ENCODE measurements at places on chromosomes 13 and 19. TPM values are rescaled to one million over a fixed set of nuclear protein-coding genes. Genes with fewer than 3 reads are reported as not detected.

Gene BEST2
- total RNA-seq, result not detected

Gene LILRA1
- total RNA-seq, result not detected

Gene ADM5
- total RNA-seq, result 0.59 TPM

Gene CYP4F8
- total RNA-seq, result not detected

Gene NLRP11
- total RNA-seq, result 0.21 TPM

Gene CERS1
- total RNA-seq, result 10.5 TPM

Gene TMEM59L
- not detected for total RNA-seq

Gene CABP5
- total RNA-seq, result not detected

Gene CDC16
- 158 TPM for total RNA-seq

Gene NLRP5
- not detected for total RNA-seq

Gene MUC16
- not detected for total RNA-seq

Gene SGCG
- not detected for total RNA-seq

Gene RDH8
- 0.53 TPM for total RNA-seq

Gene SERTAD3
- 10.8 TPM for total RNA-seq

Gene ATP13A1
- 30.5 TPM for total RNA-seq
